ENCODE measurements at places on chromosomes 5 and 9. TPM values are rescaled to one million over a fixed set of nuclear protein-coding genes. Genes with fewer than 3 reads are reported as not detected.

The FOXD4L3 gene
- total RNA-seq: 0.54 TPM

The CDKN2A gene
- total RNA-seq: not detected

The TOR1B gene
- total RNA-seq: 16.2 TPM

The REXO4 gene
- 17.8 TPM for total RNA-seq

The CERCAM gene
- 0.19 TPM for total RNA-seq

The DIRAS2 gene
- not detected for total RNA-seq

The OXCT1 gene
- 20.9 TPM for total RNA-seq

The NFIL3 gene
- total RNA-seq: 3.4 TPM

The DBH gene
- total RNA-seq: 0.19 TPM

The RIGI gene
- 8.6 TPM for total RNA-seq

The RIC1 gene
- 26.4 TPM for total RNA-seq

The NOXA1 gene
- 5.1 TPM for total RNA-seq

The MCIDAS gene
- total RNA-seq: not detected

The DNAJA1 gene
- total RNA-seq: 72.5 TPM

The FAM78A gene
- 66.0 TPM for total RNA-seq

The ANKRD18A gene
- total RNA-seq: 6.6 TPM

The SLC6A7 gene
- not detected for total RNA-seq

The DNAI1 gene
- not detected for total RNA-seq

The SV2C gene
- total RNA-seq: not detected

The DMAC1 gene
- 57.0 TPM for total RNA-seq

The TIMD4 gene
- 8.5 TPM for total RNA-seq

The ADAMTS12 gene
- total RNA-seq: not detected

The IRX1 gene
- not detected for total RNA-seq

The NOTCH1 gene
- 58.0 TPM for total RNA-seq

The UGT3A1 gene
- total RNA-seq: not detected

The OMD gene
- total RNA-seq: not detected

The CCDC171 gene
- total RNA-seq: 3.7 TPM

The SPAG8 gene
- total RNA-seq: 9.1 TPM

The MEIKIN gene
- 4.2 TPM for total RNA-seq

The GRIN3A gene
- total RNA-seq: 0.05 TPM

The ADGRD2 gene
- not detected for total RNA-seq

The EGFL7 gene
- 0.56 TPM for total RNA-seq

The NMUR2 gene
- not detected for total RNA-seq

The ENTPD2 gene
- total RNA-seq: not detected

The SLC4A9 gene
- 0.96 TPM for total RNA-seq

The ENG gene
- total RNA-seq: 26.3 TPM

The GALNT12 gene
- total RNA-seq: 10.1 TPM

The IFNE gene
- total RNA-seq: 0.46 TPM

The MARCOL gene
- not detected for total RNA-seq

The SLC31A1 gene
- total RNA-seq: 8.9 TPM

The CSF1R gene
- total RNA-seq: 4.5 TPM

The MEGF10 gene
- not detected for total RNA-seq

The NEUROG1 gene
- not detected for total RNA-seq

The PRKACG gene
- not detected for total RNA-seq

The GLRA1 gene
- total RNA-seq: not detected

The C5orf58 gene
- total RNA-seq: not detected

The OR1L4 gene
- total RNA-seq: not detected
